Activated B cell treated with CpG ODN at 0.5 μM for 24 hours (primary cell): ENCODE measurements at places on chromosomes 5 and 9.

- no peak for DNase-seq
These were observed 33.4 kb upstream of the SUSD3 start for GRCh38 chr9:93024986-93025630.

- DNase-seq, result no peak
These were observed 185.9 kb upstream of the RASA1 start for GRCh38 chr5:87081511-87082372.

DNA sequence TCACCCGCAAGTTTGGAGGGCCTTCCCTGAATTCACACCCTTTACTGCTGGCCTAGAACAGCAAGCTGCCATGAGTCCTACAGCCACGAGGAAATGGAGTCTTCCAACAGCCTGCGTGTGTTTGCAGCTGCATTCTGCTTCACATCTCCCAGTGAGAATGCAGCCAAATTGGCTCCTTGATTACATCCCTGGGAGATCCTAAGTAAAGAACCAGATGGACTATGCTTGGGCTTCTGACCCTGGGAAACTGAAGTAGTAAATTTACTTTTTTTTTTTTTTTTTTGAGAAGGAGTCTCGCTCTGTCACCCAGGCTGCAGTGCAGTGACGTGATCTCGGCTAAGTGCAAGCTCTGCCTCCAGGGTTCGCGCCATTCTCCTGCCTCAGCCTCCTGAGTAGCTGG is 617.0 kb upstream of the CDH18 start:
- no peak for DNase-seq

GRCh38 chr9:5352637-5353248 is 13.1 kb upstream of the RLN1 start:
- no peak for DNase-seq

- DNase-seq, result no peak
These were observed 97.8 kb downstream of the MPDZ start for GRCh38 chr9:13181652-13182051.

DNA sequence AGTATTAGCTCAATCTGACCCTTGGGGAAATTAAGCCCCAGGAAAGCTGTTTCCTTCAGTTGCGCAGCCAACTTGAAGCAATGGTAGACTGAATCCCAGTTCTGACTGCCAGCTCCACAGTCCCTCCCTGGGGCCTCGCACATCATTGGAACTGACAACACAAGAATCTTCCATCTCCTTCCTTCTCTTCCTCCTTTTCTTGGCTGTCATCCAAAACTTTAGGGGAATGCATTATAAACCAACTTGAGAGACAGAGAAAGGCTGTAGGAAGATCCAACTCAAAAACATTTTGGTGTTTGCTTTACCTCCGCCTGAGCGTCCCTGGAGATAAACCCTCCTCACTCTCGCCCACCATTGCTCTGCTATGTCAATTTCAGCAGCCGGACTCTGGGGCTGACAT is 16.6 kb downstream of the KCNIP1 start:
- DNase-seq, result no peak
